Stimulated activated CD4-positive, alpha-beta T cell treated with anti-CD3 and anti-CD28 coated beads, Interleukin-2, amount 100 ng/mL, for 24 hours (primary cell): ENCODE measurements at places on chromosomes 6 and 20.
A peak's percentile ranks its signal among the peaks of the same experiment; 100 is the strongest.

DNA sequence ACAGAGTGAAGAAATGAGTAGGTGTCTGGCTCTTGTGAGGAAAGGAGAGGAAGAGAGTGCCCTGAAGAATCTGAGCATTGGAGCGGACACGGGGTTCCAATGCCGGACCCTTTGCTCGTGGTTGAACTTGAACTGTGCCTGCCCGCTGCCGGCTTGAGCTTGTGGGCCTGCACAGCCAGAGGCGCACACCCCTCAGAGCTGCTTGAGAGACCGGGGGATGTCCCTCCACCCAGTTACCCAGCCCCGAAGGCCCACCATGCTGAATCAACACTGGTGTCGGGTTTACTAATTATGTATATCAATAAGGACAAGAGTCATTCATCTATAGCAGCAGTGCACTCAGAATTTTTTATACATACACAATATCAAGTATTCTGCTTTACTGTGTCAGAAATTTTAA is 218.3 kb upstream of the CST7 start:
- no peak for DNase-seq

DNA sequence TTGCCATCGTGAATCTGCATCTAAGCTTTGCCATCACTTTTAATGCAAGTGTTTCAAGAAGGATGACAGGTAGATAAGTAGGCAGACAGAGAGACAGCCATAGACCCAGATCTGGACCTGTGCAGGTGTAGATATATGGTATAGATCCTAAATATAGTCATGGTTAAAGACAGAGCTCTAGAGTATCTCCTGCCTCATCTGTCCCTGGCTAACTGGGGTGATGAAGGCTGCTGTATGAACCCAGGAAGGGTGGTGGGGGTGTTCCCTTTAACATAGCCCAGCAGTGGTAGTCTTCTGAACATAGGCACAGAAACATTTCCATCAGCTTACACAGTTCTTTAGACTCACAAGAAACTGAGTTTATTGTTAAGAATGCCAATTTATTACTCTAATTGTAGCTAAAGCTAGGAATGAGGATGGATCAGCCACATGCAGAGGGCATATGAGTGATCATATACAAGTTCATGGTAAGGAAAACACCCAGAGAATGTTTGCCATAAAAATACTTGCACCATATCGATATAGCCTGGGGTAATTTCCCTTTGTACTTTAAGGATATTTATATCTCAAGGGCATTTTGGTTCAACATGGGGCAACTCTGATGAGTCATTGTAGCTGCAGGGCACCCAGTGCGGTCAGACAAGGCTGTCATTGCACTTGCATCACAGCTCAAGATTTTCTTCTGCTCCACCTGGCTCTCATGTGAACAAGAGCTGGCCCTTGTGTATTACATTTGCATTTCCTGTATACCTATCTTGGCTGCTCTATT is 587.2 kb downstream of the EPM2A start:
- no peak for DNase-seq

- DNase-seq = no peak
These were observed 3.5 kb upstream of the SLCO4A1 start for GRCh38 chr20:62638679-62639406.

GRCh38 chr20:32810941-32811340 is 8.8 kb upstream of the MAPRE1 start:
- DNase-seq = no peak

GRCh38 chr6:10411971-10412460 is 2.9 kb downstream of the TFAP2A start:
- peak; percentile 40 for DNase-seq

- no peak for DNase-seq
These were observed 47.4 kb downstream of the ADNP start for GRCh38 chr20:50883856-50884255.

- no peak for DNase-seq
These were observed 33.3 kb downstream of the PDRG1 start for GRCh38 chr20:31918466-31919105.

DNA sequence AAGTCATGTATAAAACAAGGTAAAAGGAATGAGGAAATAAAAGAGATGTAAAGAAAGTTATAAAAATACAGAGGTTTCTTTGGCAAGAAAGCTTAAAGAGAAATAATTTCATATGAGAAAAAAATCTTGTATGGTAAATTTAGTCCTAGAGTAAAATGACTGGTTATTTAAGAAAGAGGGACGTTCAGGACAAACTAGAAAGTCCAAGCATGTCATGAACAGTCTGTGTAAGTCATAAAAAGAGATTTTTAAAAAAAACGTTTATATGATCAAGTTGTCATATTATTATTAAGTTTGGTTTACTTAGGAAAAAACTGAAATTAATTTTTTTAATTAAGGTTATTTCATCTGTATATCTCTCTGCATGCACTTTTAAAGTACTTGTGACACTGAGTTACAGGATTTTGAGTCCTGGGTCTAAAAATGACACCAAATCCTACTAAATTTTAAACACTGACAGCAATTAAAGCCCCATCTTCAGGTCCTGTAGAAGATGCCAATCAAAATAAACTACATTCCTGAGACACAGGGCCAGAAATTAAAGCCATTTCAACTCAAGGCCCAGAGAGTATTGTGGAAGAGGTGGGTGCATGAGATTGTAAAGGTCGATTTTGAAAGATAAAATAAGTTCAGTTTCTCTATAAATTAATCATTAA is 62.4 kb downstream of the AGPAT4 start:
- no peak for DNase-seq

DNA sequence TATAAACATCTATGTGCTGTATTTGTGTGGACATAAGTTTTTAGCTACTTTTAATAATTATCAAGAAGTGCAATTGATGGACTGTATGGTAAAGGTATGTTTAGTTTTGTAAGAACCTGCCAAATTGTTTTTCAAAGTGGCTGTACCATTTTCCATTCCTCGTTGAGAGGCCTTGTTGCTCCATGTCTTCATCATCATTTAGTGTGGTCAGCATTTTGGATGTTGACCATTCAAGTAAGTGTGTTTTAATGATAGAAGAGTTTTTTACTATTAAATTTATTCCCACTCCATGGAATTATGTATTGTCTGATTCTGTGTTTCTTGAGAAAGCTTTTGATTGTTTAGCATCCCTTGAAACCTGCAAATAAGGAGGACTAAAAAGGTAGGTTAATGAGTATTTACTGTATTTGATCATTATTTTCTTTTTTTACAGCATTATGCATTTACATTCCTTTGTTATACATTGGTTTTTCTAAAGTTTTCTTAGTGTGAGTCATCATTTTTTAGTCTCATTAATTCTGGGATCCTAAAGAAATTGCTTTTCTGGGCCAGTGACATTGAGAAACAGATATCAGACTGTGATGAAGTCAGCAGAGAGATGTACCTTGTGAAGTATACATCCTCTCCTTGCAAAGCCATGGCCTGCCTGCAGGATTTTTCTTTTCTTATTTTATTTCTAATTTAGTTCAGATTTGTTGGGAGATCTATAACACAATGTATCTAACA is 312.8 kb upstream of the PTCHD4 start:
- no peak for DNase-seq

DNA sequence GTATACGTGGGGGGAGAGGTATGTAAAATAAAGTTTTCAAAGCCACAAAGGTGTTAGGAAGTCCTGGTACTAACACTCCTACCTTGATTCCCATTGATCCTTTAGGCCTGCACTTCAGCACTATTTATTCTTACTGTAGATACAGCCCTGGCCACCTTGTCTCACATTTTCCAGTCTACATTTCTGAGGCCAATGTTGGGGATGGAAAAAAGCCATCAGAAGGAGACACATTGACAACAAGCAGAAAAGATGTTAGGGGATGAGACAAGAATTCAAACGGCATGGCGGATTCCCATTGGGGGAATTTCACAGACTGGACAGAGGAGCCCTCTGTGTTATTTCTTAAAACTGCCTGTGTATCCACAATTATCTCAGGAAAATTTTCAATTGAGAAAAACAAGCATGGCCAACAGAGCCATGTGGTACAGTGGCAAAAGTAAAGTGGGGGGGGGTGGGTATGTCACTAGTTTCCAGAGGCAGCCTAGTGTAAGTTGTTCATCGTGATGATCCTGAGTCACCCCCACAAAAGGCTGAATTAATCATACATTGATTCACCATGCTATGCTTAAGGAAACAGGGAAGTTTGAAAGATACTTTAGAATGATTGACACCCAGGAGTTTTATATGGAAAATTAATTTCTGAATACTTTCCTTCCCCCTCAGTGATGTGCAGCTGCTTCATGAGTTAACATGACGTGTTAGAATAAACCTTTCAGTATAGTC is 40.5 kb downstream of the RREB1 start:
- DNase-seq = no peak

GRCh38 chr6:101401792-101402621 is 8.5 kb downstream of the GRIK2 start:
- DNase-seq = no peak

- no peak for DNase-seq
These were observed 21.2 kb downstream of the TRIM15 start for GRCh38 chr6:30184417-30185031.

GRCh38 chr20:14915356-14915755 is 577.9 kb upstream of the FLRT3 start:
- no peak for DNase-seq

- DNase-seq = no peak
These were observed 395.0 kb upstream of the RUNX2 start for GRCh38 chr6:44933108-44933507.

DNA sequence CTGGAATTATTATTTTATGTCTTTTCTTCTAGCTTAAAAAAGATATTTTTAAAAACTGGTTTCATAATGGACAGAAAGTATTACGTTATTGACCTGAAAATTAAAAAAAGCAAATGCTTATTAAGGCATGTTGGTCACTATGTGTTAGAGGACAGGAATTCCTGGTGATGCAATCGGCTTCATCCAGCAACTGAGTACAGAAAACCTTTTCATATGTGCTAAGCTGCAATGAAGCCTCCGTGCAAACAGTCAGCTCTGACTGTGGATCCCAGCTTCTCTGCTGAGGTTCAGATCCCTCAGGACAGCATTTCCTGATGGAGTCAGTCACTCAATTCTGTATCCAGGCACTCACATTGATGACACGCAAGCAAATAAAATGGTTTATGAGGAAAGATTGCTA is 22.7 kb upstream of the BMP2 start:
- no peak for DNase-seq

DNA sequence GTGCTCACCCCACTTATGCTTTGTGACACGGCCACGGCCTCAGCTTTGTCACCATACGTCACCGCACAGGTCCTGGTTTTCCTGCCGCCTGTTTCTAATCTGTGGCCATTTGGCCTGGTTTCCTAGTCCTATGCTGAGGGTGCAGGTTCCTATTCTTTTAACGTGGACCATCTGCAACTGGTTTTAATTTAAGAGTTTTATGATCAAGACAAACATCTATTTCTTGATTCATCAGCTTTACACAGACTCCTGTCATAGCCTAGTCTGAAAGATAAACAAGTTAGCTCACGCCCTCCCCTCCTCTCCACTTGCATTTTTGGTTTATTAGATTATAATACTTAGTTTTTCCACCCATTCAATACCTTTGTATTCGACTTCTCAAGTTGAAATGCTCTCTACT is 97.5 kb upstream of the RPS6KA2 start:
- DNase-seq = no peak

DNA sequence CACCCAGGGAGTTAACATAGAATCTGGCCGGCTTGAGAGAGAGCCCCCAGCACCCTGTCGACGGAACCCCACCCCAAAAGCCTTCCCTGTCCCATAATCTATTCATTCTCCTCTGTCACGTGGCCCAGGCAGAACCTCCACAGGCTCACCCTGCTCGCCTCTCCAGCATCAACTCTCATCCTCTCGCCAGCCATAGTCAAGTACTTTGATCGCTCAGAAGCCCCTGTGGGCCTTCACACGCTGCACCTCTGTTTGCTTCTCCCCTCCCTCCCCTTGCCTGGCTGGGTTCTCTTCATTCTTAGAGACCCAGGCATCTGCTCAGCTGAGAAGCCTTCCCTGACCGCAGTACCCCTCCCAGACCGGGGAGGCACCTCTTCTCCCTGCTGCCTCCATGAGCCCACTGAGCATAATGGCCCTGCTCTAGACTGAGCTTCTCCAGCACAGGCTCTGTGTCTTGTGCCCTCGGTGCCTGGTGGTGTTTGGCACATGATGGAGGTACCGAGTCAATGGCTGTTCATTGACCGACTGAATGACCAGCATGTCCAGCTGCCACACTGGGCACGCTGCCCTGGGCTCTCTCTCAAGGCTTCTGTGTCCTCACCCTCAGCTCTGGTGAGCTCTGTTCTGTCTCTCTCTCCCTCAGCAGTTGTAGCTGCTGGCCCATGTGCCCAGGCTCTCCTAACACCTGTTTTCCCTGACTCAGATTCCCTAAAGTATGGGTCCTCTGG is 33.7 kb downstream of the PKIG start:
- no peak for DNase-seq

DNA sequence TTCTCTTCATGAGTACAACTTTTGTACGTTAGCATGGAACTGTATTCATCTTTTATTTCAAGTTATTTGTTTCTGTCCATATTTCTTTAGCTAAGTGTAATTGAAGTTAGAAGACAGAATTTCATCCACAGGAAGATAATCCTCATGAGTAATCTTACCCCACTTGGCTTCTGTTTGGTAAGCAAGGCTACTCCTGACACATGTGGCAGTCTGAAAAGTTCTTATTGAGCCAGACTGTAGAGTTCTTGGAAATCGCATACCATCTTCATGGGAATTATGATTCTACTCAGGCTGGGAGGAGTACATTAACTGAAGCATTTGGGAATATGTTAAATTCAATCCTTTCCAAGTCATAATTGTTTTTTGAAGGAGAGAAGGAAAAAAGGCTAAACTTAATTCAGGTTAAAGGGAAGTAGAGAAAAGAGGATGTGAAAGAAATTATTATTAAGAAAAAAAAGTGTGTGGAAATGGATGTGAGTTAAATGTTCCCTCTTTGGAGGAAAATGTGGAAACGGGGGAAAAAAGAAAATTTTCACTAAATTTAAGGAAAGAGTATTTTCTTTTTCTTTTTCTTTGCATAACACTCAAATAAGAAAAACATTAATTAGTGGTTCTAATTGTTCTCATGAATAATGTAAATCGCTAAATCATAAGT is 41.5 kb upstream of the TENT5A start:
- no peak for DNase-seq

- DNase-seq = no peak
These were observed 82.8 kb downstream of the ZMYND8 start for GRCh38 chr20:47273591-47274235.

DNA sequence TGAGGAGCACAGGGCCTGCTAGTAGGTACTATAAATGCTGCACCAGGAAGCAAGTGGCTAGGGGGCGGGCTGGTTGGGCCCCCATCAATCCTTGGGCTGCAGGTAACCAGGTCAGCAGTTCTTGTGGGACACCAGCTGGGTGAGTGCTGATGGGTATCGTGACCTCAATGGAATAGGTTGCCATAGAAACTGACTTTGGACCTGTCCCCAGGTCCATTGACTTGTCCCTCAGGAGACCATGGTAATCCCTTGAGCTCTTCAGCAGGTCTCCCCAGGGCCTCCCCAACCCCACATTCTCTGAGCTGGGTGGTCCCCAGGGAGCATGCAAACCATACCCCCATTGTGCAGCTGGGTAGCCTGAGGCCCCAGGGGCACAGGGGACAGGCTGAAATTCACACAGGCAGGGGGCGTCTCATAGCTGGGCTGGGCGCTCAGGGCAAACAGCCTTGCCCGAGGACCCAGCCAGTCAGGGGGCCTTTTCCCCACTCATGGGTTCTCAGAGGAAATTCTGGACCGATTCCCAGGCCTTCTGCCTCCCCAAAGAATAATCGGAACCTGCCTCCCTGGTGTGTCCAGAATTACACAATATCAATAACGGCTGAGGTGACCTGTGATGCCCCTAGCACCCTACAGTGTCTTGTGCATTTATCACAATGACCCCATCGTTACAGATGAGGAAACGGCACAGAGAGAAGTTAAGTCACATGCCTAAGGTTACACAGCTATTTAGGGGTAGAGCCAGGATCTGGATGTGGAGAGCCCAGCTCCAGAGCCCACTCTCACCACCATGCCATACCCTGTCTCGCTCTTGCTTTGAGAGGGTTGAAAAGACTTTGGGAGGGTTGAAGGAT is 35.9 kb downstream of the SRC start:
- no peak for DNase-seq
